ENCODE measurements at places on chromosomes 1 and 21.

DNA sequence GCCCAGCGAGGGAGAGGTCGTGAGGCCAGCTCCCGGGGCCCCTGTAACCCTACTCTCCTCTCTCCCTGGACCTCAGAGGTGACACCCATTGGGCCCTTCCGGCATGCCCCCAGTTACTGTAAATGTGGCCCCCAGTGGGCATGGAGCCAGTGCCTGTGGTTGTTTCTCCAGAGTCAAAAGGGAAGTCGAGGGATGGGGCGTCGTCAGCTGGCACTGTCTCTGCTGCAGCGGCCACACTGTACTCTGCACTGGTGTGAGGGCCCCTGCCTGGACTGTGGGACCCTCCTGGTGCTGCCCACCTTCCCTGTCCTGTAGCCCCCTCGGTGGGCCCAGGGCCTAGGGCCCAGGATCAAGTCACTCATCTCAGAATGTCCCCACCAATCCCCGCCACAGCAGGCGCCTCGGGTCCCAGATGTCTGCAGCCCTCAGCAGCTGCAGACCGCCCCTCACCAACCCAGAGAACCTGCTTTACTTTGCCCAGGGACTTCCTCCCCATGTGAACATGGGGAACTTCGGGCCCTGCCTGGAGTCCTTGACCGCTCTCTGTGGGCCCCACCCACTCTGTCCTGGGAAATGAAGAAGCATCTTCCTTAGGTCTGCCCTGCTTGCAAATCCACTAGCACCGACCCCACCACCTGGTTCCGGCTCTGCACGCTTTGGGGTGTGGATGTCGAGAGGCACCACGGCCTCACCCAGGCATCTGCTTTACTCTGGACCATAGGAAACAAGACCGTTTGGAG lies 23.7 kb upstream of the TNFRSF1B start:
- no peak for DNase-seq

GRCh38 chr21:33892853-33893252 lies 22.8 kb downstream of the ATP5PO start:
- DNase-seq: no peak

GRCh38 chr1:175845338-175845737 lies 101.9 kb upstream of the TNR start:
- DNase-seq: no peak

DNA sequence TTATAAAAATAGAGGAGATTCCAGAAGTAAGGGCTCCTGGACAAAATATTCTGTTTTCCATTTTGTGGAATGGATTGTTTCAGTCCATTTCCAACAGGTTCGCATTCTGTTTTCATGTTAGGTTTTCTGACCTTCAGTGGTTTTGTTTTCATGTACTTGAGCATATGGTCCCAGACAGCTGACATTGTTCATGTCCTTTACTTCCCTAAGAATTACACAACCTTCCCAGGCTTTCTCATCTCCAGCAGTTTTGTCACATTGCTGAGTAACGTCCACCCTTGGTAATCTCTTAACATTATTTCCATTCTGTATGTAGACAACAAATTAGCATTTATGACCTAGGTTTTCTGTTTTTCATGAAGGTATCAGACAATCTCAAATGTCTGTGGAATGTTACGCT lies 21.0 kb upstream of the ERRFI1 start:
- no peak for DNase-seq

DNA sequence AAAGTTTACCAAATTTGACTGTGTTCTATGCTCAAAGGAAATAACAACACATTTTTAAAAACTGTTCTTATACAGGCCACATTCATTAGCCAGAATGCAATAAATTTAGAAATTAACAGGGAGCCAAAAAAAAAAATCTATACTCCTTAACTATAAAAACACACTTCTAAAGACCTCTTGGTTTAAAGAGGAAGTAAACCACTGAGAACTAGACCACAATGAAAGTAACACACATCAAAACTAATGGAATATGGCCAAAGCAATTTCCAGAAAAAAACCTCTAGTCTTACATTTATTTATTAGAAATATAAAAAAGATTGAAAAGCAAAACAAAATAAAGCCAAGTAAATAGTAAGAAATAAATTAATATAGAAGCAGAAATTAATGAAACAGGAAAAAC lies 48.9 kb upstream of the GADD45A start:
- DNase-seq: no peak

DNA sequence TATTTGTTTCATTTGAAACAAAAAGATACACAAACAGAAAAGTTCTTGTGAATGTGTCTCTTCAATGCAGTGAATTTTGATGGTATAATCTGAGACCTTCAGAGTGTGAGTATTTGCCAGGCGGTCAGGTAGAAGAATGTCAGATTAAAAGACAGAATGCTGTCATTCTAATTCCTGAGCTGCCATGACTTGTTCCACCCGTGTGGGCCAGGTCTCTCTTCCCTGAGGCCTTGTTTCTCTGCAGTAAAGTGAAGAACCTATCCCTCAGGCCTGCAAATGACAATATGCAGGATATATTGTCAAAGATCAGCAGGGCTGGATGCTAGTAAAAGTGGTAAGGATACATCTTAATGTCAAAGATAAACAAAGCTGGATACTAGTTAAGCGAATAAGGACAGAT lies 111.4 kb downstream of the ZP4 start:
- no peak for DNase-seq

DNA sequence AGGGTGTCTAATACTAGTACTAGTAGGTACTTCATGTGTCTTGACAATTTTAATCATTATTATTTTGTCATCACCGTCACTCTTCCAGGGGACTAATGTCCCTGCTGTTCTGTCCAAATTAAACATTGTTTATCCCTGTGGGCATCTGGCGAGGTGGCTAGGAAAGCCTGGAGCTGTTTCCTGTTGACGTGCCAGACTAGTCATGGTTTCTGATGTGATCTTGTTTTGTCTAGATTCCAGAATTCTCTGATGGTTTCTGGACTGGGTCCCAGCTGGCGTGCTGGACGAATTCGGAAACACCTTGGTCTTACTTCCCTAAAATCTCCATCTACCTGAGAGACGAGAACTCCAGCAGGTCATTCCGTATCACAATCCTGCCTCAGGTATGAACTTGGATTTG lies 66.1 kb upstream of the FAM3B start:
- DNase-seq: no peak

GRCh38 chr1:10507111-10507879 lies 32.5 kb downstream of the PEX14 start:
- DNase-seq: peak; percentile 77
